ENCODE measurements at places on chromosomes 7 and 10.

- no peak for DNase-seq
These were observed 179.2 kb upstream of the MBL2 start for GRCh38 chr10:52951824-52952223.

DNA sequence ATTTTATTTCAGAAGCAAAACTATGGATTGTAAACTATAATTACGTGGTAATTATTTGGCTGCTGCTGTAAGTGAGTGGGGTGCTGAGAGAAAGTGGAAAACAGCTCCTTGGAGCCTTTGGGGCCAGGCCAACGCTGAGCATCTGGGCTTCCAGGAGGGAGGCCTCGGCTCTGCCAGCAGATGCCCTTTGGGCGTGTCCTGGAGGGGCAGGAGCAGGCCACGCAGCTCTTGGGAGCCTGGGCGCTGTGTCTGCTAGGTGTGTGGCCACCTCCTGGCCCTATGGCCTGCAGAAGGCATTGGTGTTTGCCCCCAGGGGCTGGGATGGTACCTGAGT is 423.3 kb downstream of the GLRX3 start:
- DNase-seq = no peak

DNA sequence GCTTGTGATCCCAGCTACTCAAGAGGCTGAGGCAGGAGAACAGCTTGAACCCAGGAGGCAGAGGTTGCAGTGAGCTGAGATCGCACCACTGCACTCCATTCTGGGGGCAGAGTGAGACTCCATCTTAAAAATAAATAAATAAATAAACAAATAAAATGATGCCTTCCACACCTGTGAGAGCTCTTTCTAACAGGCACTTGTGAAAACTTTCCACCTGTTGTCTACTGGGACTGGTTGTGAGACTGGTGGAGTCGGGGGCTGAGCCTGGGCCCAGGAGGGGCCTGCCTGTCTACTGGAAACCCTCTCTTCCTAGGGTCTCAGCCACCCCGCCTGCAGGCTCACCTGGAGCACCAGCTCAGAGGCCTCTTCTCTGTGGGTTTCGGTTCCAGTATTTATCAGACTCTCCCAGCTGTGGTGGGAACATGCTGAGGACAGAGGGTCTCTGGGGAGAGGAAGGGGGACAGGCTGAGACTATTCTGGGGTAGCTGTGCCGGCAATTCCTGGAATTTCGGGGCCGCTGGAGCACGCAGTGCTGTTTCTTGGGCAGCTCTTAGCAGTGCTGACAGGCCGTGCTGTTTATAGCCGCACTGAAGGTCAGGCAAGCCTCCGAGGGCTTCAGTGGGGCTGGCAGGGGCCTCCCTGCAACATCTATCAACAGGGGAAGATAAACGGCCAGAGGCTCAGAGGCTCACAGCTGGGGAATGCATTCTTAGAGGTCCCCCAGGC is 3.8 kb downstream of the LDB3 start:
- no peak for DNase-seq

- no peak for DNase-seq
These were observed 157.1 kb upstream of the AOAH start for GRCh38 chr7:36881233-36881874.

- DNase-seq = no peak
These were observed 41.2 kb downstream of the TNRC18 start for GRCh38 chr7:5382281-5382892.

DNA sequence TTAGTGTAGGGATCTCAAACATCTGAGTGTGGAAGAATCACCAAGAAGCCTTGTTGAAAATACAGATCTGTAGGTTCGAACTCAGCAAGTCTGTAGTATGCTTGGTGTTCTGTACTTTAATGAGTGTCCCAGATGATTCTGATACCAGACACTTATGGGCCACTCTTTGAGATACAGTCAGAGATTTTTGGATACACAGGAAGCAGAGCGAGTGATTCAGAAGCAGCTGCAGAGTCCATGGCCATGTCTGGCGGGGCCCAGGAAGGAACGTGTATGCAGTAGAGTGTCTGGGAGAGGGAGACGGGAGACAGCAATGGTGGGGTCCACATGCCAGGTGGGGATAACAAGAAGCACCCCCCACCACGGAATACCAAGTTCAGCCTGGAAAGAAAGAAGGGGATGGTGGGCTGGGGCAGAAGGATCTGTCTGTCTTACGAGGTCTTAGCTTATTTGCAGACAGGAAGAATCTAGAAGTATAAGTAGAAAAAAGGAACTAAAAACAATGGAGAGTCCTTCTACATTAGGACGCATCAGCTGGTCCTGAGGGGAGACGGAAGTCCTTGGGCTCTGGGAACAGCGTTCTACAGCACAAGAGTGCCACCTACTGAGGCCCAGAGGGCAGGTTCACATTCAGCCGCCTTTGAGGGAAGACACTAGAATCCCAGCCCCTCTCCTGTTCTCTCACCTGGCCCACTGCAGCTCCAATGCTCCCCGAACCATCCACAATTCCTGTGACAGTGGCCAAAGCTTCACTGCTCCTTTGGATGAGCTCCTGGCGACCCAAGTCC is 55.4 kb downstream of the SLC37A3 start:
- peak; percentile 24 for DNase-seq

DNA sequence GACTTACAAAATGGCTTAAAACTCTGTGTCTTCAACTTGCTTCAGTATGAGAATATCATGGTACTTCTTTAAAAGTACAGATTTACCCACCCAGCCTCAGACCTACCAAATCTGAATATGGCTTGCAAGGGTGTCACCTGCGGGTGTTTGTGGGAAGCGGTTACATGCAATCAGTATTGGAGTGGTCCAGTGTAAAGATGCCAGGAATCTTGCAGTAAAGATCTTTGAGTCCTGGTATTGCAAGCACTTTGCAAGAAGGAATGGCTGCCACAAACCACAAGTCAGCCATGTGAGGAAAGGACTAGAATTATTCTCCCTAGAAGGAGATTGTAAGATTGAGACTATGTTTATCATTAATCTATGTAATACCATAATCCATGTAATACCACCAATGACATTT is 115.1 kb downstream of the PON1 start:
- DNase-seq = no peak

GRCh38 chr7:150357270-150357669 is 11.4 kb upstream of the REPIN1 start:
- peak; percentile 49 for DNase-seq

DNA sequence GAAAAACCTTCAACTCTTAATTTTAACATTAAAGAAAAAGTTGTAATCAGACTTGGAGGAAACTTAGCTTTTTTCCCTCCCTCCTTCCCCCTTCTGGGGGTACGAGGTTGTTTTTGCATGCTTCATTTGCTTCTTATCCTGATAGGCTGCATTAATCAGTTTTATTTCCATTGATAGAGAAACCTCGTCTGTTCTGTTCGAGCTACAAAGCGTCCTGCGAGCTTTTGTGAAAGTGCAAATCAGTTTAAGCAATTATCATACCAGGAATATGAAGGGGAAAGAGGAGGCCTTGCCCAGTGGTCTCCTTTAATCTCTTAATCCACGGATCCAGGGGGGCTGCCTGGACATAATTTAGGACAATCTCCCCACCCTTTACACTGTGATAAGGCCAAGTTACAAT is 7.5 kb downstream of the EMX2 start:
- no peak for DNase-seq

- no peak for DNase-seq
These were observed 137.3 kb upstream of the RHOBTB1 start for GRCh38 chr10:61081301-61081700.

- no peak for DNase-seq
These were observed 4.6 kb downstream of the NFKB2 start for GRCh38 chr10:102400076-102400475.

- no peak for DNase-seq
These were observed 64.0 kb downstream of the CTBP2 start for GRCh38 chr10:125096371-125096770.

DNA sequence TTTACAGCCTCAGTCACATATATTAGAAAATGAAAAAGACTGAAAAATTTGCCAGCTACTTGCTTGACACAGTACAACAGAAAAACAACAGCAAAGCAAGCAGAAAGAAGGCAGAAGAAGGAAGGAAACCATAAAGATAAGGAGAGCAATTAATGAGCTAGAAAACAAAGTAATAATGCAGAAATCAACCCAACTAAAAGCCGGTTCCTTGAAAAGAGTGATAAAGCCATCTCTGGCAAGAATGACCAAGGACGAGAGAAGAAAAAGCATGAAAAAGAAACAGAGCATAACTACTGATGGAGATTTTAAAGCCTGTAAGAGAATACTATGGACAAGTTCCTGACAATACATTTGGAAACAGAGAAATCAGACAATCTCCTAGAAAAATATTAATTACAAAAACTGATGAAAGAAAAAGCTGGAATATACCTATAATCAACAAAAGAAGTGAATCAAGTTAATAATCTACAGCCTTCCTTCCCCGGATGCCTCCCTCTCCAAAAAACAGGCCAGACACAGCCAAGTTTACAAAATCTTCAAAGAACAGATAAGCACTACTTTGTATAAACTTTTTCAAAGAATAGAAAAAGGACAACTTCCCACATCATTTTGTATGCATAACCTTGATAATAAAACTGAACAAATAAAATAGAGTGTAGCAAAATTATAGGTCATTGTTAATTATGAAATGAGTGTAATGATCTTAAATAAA is 204.0 kb downstream of the BAMBI start:
- no peak for DNase-seq

DNA sequence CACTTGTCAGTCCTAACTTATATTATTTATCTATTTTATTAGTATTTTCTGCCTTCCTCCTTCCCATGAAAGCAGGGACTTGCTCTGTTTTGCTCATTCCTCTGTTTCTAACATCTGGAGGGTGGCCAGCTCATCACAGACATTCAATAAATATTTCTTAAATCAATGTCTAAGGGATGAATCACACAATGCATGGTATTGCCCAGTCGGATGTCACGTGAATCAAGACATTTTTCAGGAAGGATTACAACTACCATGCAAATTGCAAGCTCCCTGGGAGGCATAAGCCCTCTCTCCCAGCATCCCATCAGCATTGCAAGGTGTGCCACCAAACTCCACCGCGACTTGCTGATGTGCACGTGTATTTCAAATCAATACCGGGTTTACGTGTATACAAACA is 146.6 kb upstream of the RNF32 start:
- DNase-seq = no peak

- DNase-seq = no peak
These were observed 27.4 kb upstream of the DGKI start for GRCh38 chr7:137873979-137874777.

- DNase-seq = no peak
These were observed 6.2 kb upstream of the MSMB start for GRCh38 chr10:46052057-46052790.

GRCh38 chr7:120060281-120060680 is 212.7 kb upstream of the KCND2 start:
- DNase-seq = no peak

- peak; percentile 10 for DNase-seq
These were observed 344.1 kb upstream of the HPS1 start for GRCh38 chr10:98790817-98791216.

- no peak for DNase-seq
These were observed 266.6 kb upstream of the GNAI1 start for GRCh38 chr7:79868010-79868409.

GRCh38 chr7:99137411-99138180 is 6.3 kb downstream of the SMURF1 start:
- no peak for DNase-seq

DNA sequence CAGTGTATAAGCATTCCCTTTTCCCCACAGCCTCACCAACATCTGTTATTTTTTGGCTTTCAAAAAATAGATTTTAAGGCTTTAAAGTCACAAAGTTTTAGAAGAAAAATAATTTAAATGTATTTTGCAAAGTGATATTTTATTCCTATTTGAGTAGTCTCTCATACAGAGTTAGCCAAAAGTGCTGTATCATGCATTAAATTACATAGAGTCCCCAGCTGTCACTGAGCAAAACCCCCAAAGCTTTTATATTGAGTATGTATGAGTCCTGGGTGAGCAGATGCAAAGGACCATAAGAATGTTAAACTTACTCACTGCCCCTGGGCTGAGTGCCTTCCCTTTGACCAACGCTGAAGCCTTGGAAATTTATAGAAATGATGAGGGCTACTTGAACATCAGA is 70.4 kb upstream of the PTN start:
- DNase-seq = no peak

DNA sequence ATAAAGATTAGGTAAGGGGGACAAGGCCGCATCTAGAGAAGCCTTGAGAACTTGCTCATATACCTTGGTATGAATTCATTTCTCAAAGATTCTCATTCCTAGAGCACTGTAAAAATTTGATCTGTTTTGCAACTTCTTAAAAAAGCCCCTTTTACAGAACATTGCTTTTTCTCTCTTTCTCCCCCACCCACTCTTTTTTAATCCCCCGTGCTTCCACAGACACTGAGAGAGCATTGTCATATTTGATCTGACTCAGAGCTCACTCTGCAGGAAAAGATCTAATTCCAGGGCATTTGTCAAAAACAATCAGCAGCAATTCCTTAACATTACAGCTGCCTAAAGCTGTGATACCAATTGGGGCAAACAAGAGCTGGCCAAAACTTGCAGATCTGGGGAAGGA is 92.0 kb downstream of the ARHGAP22 start:
- no peak for DNase-seq

DNA sequence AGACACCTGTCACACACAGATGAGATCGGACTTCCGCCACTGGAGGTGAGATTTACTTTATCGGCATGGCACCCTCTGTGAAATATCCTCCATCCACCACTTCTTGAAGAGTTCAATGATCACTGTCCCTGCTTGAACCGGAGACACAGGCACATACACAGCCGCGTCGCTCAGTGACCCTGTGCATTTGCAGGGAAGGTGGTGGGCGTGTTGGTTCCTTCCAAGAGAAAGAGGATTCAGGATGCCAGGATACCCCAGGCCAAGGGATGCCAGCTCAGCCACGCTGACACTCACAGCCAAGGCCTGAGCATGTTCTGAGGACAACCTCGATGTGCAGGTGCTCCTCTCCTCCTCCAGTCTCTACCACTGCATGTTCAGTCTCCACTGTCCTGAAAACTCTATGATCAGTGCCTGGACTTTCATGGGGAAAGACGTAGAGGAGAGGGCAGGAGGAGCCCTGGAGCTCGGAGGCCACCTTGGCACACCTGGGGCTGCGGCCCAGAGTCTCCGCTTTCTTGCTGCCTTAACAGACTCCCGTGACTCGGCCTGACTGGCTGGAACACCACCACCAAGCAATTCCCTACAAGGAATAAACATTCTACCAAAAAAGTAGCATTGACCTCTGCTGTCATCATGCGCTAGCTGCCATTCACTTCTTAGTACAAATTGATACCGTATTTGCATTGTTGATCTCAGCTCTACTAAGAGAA is 115.2 kb downstream of the TCERG1L start:
- DNase-seq = no peak

DNA sequence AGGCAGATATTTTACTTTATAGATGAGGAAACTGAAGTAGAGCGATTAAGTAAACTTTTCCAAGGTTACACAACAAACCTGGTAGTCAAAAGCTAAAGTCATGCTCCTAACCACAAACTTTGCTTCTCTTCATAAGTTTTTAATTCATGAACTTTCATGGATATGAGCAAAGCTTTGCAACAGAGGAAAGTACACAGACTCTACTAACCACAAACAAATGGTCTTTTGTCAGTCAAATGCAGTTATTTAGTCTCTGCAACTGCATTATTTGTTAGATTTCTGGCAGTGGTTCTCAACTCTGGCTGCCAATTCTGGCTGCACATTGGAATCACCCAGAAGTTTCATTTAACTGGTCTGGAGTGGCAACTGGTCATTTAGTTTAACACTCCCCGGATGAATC is 140.6 kb upstream of the TMEM168 start:
- no peak for DNase-seq

- no peak for DNase-seq
These were observed 16.6 kb downstream of the POLR1F start for GRCh38 chr7:19692111-19692828.

Data from GDM1 (cell line).